ENCODE measurements at places on chromosomes 7 and 10.

DNA sequence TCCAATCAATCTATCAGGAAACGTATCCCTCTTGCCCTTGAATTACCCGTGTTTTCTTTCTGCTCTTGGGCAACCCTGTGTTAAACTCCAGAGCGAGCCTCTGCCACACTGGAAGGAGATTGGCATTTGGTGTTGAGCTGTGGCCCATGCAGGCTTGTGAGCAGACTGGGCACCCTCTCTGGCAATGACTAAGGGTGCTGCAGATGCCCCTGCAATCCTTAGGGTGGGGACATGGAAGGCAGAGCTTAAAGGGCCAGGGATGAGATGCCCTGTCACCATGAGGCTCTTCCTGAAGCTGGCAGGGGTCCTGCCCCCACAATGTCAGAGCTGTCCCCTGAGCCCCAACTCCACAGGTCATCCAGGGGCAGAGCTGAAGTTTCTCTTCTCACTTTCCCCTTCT is 19.5 kb upstream of the FAM180A start:
- DNase-seq: no peak

DNA sequence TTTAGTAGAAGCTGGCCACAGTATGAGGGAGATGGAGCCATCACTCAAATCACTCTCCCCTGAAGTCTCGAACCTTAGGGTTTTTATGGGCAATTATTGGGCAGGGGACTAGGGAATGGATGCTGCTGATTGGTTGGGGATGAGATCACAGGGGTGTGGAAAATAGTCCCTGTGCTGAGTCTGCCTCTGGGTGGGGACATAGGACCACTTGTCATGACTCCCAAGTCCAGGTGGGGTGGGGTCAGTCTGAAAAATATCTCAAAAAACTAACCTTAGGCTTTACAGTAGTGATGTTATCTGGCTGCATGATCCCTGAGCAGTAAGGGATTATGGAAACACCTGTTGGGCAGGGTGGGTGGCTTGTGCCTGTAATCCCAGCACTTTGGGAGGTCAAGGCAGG is 98.6 kb downstream of the XRCC2 start:
- DNase-seq: no peak

GRCh38 chr10:131205556-131205955 is 106.0 kb downstream of the TCERG1L start:
- DNase-seq: no peak

GRCh38 chr7:93036807-93037206 is 81.0 kb downstream of the SAMD9 start:
- peak; percentile 54 for DNase-seq

GRCh38 chr10:124091646-124092249 is 1.6 kb downstream of the CHST15 start:
- peak; percentile 44 for DNase-seq

DNA sequence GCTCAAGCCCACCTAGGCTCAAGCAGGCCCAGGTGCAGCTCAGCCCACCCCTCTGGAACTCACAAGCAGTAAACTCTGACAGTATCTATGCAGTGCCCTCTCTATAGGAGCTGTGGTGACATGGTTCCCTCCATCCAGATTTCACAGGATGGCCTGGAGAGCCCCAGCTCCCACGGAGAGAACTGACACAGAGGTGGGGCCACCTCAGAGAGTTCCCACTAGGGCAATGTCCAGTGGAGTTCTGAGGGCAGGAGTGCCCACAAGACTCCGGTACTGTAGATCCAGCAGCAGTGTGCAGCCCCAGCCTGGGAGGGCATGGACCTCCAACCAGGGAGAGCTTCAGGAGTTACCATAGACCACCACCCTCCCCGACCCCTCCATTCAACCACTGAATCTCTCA is 37.3 kb upstream of the CNPY1 start:
- no peak for DNase-seq

DNA sequence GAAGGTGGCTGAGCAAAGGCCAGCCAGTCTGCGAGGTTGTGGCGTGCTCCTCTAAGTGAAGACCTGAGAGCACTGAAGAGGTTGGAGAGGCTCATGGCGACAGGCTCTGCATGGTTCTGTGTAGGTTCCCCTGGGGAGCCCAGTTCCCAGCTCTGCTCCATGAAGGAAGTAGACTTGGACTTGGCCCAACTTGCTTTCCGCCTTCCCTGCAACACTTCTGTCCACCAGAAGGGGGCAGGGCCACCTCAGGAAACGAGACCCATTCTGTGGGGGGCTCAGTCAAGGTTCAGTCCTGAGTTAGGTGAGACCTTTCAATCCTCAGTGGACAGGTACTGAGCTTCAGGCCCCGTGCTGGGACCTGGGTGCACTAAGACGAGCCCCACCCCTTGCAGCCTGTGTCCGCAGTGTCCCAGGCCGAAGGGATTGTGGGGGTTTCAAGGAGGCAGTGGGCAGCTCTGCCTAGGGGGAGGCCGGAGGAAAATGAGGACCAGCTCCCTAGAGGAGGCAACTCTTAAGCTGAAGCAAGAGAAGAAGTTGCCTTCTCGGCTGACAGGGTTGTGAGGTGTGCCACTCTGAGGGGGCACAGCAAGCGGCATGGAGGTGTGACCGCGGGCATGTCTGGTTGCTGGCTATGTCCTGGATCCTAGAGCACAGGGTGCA is 15.0 kb upstream of the PCBD1 start:
- peak; percentile 57 for DNase-seq

DNA sequence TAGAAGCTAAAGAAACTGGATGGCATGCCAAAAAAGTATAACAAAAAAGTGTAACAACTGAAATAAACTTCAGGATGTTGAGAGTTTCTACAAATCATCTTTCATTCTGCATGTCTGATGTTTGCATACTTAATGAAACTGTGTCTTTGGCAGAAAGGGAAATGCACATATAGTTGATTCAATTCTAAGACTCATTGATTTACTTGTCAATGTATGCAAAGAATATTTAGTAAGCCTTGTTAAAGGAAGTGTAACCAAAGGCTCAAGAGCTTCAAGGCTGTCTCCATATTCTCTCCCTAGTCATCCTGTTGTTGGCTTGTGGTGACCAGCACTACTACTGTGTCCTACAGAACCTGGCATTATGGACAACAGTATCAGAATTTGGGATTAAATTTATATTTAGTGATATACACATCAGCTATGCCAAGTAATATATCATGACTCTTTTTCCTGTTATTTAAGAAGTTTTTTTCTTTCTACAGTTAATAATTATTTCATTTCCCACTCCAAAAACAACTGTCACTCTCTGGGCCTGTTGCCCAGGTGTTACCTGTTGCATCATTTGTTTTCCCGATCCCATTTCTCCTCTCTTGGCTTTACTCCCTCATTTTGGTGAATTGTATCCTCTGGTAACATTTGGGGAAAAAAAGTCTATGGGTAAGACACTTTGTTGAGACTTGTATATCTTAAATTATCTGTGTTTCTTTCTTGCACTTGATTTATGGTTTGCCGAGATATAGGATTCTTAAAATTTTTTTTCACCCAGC is 226.6 kb upstream of the BMPER start:
- DNase-seq: no peak

DNA sequence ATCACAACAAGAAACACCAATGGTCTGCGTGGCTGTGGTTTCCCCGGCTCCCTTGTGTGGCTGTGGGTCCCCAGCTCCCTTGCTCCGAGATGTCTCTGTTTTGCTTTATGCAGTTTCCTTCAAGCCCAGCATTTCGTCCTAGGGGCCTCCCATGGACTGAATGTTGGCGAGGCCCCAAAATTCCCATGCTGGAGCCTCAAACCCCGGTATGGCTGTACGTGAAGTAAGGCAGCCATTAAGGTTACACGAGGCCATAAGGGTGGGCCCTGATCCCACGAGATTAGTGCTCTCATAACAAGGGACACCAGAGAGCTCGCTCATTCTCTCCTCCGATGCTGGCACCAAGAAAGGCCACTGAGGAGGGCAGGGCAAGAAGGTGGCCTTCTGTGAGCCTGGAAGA is 44.6 kb downstream of the INSIG1 start:
- no peak for DNase-seq

- DNase-seq: no peak
Observed at GRCh38 chr10:35540296-35541164, 64.6 kb upstream of the GJD4 start.

DNA sequence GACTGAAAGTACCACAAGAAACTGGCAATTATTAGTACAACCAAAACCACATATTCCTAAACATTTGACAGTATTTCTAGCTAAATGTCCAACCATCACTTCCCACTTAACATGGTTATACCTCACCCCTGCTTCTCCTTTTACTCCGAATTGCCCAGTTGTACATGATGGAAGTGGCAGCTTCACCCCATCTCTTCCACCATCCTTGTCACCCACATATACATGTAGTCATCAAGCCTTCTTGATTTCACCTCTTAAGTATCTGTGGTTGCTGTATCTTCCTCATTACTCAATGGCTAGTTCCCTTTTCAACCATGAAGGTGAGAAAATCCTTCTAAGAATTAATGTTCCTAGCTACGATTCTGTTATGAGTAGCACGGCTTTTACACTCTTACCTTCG is 388.2 kb downstream of the CALN1 start:
- DNase-seq: no peak

GRCh38 chr7:46383605-46384004 is 462.5 kb upstream of the IGFBP3 start:
- no peak for DNase-seq

GRCh38 chr7:106313456-106313901 is 28.7 kb upstream of the NAMPT start:
- no peak for DNase-seq

- DNase-seq: no peak
Observed at GRCh38 chr10:106959521-106959920, 205.0 kb downstream of the SORCS1 start.

GRCh38 chr10:99521765-99522469 is 10.8 kb upstream of the NKX2-3 start:
- no peak for DNase-seq

DNA sequence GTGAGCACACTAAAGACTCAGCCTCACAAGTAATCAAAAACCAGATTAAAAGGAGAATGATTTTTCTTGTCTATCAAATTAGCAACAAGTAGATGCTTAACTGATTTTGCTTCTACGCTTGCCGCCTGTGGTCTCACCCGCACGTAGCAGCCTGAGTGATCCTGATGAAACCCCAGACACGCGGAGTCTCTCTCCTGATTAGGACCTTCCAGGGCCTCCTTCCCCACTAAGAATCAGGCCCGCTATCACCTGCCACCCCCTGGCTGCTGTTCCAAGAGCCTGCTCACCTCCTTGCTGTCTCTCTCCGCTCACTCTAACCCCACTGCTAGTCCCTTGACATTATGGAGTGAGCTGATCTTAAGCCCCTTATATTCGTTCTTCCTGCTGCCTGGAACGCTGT is 325.9 kb upstream of the NRP1 start:
- no peak for DNase-seq

GRCh38 chr7:48813472-48813871 is 110.9 kb upstream of the CDC14C start:
- DNase-seq: no peak

GRCh38 chr10:23035569-23035968 is 59.8 kb upstream of the MSRB2 start:
- no peak for DNase-seq

DNA sequence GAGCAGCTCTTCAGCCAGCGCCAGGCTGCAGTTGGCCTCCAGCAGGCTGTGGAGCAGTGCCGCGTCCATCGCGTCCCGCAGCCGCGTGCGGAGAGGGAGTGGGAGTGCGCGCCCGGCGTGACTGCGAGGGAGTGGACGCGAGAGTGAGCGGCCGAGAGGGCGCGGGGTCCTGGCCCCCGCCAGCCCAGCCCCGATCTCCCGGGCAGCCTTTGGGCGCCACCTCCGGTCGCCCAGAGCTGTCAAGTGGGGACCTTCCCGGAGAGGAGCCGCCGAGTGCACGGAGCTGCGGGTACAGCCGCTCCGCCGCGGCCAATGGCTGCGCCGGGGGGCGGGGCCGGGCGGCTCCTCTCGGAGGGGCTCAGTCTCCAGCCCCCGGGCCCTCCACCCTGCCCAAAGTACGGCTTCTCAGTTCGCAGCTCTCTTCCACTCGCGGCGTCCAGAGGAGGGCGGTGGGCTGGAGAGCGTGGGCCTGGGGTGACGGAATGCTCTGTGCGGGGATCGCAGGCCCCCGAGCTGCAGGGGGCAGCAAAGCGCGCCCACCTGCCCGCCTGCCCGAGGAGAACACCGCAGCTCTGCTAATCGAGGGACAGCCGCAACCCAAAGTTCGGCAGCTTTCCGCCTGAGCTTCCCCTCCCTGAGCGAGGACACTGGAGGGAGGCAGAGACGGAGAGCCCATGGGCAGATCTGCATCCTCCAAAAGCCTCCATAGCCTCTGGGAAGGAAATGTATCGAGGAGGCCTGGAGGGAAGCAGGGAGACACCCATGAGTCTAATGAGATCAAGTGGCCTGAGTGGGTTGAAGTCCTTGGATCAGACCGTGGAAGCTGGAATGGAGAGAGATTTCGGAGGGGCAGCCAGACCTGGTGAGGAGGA is at the start of gene CRHR2:
Gene CRHR2, minus strand, starts transcription at position 245 of the 872 bp plus-strand sequence. Its CDS starts 176 bp downstream, at position 69.
- peak; percentile 64 for DNase-seq

- no peak for DNase-seq
Observed at GRCh38 chr10:58557714-58558113, 45.0 kb downstream of the BICC1 start.

GRCh38 chr7:97419898-97420297 is 302.4 kb downstream of the SDHAF3 start:
- no peak for DNase-seq

- no peak for DNase-seq
Observed at GRCh38 chr7:101787864-101788263, 29.6 kb upstream of the CUX1 start.

DNA sequence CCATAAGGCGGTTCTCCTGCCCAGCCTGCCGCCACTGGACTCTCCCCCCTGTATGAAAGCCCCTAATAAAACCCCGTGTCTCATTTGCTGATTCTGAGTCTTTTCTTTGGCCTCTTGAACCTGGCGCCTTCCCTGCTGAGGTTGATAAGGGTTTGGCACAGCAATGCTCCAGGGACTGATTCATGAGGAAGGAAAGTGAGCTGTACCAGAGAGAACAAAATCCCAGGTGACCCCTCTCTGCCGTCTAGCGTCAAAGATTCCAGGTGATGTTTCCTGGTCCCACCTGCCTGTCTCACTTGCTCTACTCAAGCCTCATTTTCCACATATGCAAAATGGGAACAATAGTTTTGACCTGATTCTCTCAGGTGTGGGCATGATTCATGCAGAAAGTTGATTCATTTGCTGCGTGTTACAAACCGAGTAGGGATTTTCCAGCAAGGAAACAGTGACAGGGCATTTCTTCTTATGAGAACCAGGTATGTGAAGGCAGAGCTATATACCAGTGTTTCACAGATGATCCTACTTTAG is 730.6 kb upstream of the IGFBP3 start:
- no peak for DNase-seq

DNA sequence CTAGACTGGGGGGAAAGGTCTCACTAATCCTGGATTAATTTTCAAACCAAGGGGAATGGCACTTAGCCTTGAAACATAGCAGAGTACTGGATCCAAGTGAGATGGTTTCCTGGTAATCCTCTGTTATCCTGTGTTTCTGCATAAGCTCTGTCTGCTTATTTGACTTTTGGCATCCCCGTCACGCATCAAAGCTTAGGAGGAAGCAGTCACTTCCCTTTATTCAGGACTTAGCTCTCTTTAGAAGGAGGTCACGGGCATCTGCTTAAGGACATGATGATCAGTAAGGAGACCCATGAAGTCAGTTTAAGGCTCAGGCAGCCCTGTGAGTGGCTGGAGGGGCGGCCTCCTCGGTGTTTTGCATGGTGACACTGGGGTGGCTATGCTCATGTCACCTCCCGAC is 30.0 kb downstream of the TSPAN15 start:
- DNase-seq: no peak

Data from GM20000 (cell line).